ENCODE measurements at places on chromosomes 3 and 15. TPM values are rescaled to one million over a fixed set of nuclear protein-coding genes. Genes with fewer than 3 reads are reported as not detected.

- no peak for DNase-seq
Observed at GRCh38 chr3:69354948-69355347, 30.9 kb downstream of the FRMD4B start.

GRCh38 chr15:43292375-43293078 lies 25.8 kb upstream of the TGM5 start:
- DNase-seq, result no peak

SLC27A2 gene
- 7.8 TPM for total RNA-seq

- no peak for DNase-seq
Observed at GRCh38 chr15:99347574-99347973, 96.3 kb downstream of the LRRC28 start.

GRCh38 chr3:55648591-55649318 lies 161.6 kb upstream of the WNT5A start:
- DNase-seq, result no peak

DNA sequence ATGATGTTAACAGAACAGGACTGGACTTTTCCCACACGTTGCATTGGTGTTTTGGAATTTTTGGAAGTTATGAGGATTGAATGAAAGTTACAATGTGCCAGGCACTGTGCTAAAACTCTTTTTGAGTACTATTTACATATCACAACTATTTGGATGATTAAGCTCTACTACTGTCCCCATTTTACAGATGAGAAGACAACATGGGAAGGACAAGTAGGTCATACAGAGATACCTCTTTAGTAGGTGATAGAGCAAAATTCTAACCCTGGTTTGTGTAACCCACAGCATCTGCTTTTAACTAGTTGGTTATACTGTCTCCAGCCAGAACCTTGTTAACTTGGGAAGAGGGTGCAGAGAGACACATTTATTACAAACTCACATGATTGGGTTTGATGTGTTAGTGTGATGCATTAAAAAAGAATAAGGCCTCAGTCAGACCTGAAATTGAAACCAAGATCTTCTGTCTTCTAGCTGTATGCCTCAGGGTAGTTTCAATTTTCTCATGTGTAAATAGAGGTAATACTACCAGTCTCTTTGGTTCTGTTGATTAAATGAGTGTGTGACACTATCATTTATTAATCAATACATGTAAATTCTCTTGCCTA lies 1.4 kb downstream of the NDUFB4 start:
- no peak for DNase-seq

KCNH8 gene
- 0.88 TPM for total RNA-seq

GRCh38 chr3:56860939-56861338 lies 59.2 kb upstream of the ARHGEF3 start:
- no peak for DNase-seq

- DNase-seq, result no peak
Observed at GRCh38 chr3:98109807-98110549, 20.5 kb upstream of the OR5H1 start.

All from kidney epithelial cell (primary cell).